ENCODE measurements at places on chromosomes 5 and 9. TPM values are rescaled to one million over a fixed set of nuclear protein-coding genes. Genes with fewer than 3 reads are reported as not detected.

FOXD4L4 gene
- not detected for total RNA-seq

GIN1 gene
- total RNA-seq = 9.0 TPM

SAPCD2 gene
- total RNA-seq = 0.33 TPM

STPG3 gene
- not detected for total RNA-seq

IFNE gene
- total RNA-seq = not detected

ELL2 gene
- 135 TPM for total RNA-seq

ADAMTS19 gene
- total RNA-seq = not detected

CTXN3 gene
- total RNA-seq = not detected

TAS2R1 gene
- not detected for total RNA-seq

UBLCP1 gene
- total RNA-seq = 26.5 TPM

TMOD1 gene
- total RNA-seq = 57.8 TPM

HRH2 gene
- 8.2 TPM for total RNA-seq

GTF2H2 gene
- 23.5 TPM for total RNA-seq

GPR151 gene
- total RNA-seq = not detected

FOXE1 gene
- total RNA-seq = not detected

GRXCR2 gene
- total RNA-seq = not detected

SLC25A2 gene
- total RNA-seq = 0.46 TPM

MACIR gene
- total RNA-seq = 4.8 TPM

DIMT1 gene
- 24.8 TPM for total RNA-seq

KIF4B gene
- 0.14 TPM for total RNA-seq

TAF11L10 gene
- not detected for total RNA-seq

PCDHGB6 gene
- total RNA-seq = 6.7 TPM

SLC25A48 gene
- total RNA-seq = 0.10 TPM

LRRC70 gene
- total RNA-seq = 5.4 TPM

CARD9 gene
- total RNA-seq = 3.9 TPM

RUSC2 gene
- total RNA-seq = 53.5 TPM

SNCAIP gene
- total RNA-seq = 3.8 TPM

CAVIN4 gene
- total RNA-seq = 0.51 TPM

DRD1 gene
- total RNA-seq = 0.14 TPM

LECT2 gene
- not detected for total RNA-seq

SPRY4 gene
- total RNA-seq = 20.7 TPM

PGM5 gene
- 235 TPM for total RNA-seq

SPDL1 gene
- total RNA-seq = 7.3 TPM

PCDHAC2 gene
- 0.32 TPM for total RNA-seq

SH3GL2 gene
- total RNA-seq = not detected

PROB1 gene
- 8.9 TPM for total RNA-seq

CD72 gene
- 2.8 TPM for total RNA-seq

PCDHGB4 gene
- total RNA-seq = 4.8 TPM

CCDC152 gene
- total RNA-seq = 2.3 TPM

C1QTNF2 gene
- 9.7 TPM for total RNA-seq

SLC4A9 gene
- not detected for total RNA-seq

TTLL11 gene
- 20.4 TPM for total RNA-seq

OSMR gene
- total RNA-seq = 149 TPM

All from posterior vena cava (tissue), 2 donors.